NCI-H1436 treated with DMSO at 0.1 percent for 48 hours (cell line): ENCODE measurements at places on chromosomes 13 and 19.

GRCh38 chr19:7705387-7706187 is 3.7 kb upstream of the FCER2 start:
- DNase-seq = no peak

GRCh38 chr13:49633710-49634109 is 5.4 kb downstream of the ARL11 start:
- DNase-seq = no peak

DNA sequence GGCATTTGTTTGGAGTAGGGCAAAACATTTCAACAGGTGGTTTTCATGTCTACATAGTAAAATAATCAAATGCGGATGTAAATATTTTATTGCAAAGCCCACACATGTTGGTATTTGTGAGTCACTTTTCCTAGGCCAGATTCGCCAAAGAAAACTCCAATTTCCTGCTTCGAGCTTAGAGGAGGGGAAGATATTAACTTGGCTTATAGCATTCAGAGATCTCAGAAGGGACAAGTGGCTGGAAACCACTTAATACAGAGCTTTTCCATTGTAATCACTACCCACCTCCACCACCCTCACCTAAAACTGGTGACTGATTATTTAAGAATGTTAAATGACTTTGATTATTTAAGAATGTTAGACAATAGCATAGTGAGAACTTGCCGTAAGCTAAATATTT is 530.6 kb upstream of the SPRY2 start:
- DNase-seq = no peak

GRCh38 chr19:55077106-55077505 is 1.4 kb downstream of the EPS8L1 start:
- DNase-seq = no peak

- no peak for DNase-seq
These were observed 657.8 kb downstream of the SLITRK6 start for GRCh38 chr13:85141401-85141800.

DNA sequence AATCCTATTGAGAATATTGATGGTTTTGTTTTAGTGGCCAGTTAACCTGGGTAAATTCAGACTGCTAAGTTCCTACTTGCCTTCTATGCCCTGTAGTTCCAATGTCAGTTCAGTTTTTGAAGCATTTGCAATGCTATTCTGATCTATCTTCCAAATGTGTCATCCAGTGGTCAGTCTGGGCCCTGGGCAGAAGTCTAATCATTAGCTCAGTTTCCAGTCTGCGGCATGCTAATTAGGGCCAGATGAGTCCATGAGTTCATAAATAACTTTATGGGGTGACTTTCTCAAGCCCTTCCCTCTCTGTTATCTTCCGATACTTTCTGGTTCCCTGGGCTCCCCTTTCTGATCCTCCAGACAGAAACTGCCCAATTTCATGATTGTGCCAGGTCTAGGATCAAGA is 32.7 kb downstream of the FAM187B start:
- no peak for DNase-seq

- DNase-seq = no peak
These were observed 240.0 kb upstream of the SERP2 start for GRCh38 chr13:44133626-44134025.
